ENCODE measurements at places on chromosomes 3 and 15.

DNA sequence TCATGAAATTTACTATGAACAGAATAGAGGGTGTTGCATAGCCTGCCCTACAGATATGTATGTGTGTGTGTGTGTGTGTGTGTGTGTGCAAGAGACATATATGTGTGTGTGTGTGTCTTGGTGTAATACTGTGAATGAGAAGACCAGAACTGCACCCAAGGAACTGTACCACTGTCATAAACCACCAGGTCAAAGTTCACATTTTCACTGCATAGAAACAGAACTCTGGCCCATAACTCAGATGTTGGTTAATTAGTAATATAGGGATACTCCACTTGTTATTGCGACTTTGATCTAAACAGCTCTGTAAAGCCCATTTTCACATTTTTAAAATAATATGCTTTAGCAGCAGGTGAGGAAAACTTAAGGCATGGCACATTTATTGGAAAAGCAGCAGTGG is 111.8 kb downstream of the IGF2BP2 start:
- DNase-seq: no peak

- DNase-seq: no peak
Observed at GRCh38 chr3:122025296-122025695, 3.2 kb upstream of the ILDR1 start.

DNA sequence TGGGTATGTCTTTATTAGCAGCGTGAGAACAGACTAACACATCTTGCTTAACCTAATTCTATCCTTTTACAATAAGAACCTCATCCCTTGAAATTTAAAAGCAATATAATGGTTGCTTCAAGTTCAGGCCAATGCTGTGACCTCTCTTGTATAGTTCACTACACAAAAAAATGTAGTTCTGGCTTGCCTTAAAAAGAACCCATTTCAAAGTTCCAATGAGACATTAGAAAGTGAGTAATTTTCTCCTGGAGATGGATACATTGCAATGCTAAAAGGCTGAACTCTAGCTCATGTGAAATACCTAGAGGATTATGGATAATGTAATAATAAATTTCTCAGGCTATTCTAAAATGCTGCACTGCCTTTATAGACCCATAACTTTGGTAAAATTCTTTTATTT is 47.8 kb downstream of the ATP13A4 start:
- no peak for DNase-seq

DNA sequence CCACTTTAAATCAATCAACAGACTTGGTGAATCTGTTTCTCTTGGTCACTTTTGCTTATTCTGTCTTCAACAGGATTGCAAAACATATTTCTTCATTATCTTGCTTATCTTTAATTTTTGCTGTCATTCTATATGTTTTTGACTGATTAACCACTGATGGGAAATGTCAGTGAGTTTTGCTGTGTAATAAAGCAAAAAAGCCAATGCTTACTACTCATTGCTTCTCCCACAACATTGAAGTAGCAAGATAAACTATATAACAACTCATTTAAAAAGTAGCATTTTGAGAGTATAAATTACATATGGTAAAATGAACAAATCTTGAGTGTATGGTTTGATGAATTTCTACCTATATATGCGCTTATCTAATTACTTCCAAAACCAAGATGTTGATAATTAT is 892 bp downstream of the CD200R1L start:
- no peak for DNase-seq

- DNase-seq: no peak
Observed at GRCh38 chr3:149145974-149146373, 16.5 kb downstream of the HPS3 start.

- DNase-seq: no peak
Observed at GRCh38 chr3:155572085-155572484, 172.8 kb downstream of the PLCH1 start.

DNA sequence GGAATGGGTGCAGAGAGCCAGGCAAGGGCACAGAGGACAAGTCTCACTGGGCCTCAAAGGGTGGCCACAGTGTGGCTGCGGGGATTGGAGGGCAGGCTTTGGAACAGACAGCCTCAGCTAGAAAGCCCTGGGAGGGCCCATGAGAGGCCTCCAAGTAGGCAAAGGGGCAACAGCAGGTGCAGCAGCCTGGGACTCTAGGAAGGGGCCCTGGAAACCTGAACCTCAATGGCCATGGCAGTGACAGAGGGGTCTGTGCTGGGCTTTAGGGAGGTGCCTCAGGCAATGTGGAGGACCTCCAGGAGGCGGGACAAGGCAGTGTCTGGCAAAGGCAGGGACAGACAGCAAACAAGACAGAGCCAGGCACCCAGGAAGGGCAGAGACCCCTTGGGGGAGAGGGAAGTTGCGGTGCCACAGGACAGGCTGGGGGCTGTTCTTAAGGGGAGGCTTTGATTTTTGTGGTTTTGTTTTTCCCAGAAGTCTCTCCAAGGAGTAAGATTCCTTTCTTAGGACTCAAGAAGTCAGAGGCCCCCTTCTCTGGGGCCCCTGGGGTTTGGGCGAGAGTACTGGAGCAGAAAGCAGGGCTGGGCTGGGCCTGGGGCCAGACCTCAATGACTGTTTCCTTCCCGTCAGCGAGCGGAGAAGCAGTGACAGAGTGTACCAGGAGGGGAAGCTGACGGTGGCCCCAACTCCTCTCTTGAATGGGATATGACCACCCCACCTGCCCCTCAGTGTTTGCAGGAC is 9.7 kb downstream of the STOML1 start:
- no peak for DNase-seq

- no peak for DNase-seq
Observed at GRCh38 chr3:48652923-48653715, 9.6 kb downstream of the CELSR3 start.

DNA sequence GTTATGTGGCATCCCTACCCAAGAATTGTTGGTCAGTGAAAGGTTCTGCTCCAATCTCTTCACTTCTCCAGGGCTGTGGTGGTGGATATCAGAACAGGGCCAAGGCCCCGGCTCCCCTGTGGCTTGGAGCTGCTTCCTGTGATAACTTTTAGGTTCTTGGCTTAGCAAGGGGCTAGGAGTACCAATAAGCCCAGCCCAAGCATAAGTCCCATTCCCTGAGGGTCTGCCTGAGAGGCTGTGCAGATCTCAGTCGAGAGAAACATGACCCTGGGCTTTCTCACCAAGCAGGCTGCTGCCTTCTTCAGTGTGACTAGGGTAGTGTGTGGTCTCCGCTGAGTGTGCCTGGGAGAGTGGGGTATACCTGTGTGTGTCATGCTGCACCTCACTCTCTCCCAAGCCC is 7.1 kb downstream of the CLK3 start:
- no peak for DNase-seq

DNA sequence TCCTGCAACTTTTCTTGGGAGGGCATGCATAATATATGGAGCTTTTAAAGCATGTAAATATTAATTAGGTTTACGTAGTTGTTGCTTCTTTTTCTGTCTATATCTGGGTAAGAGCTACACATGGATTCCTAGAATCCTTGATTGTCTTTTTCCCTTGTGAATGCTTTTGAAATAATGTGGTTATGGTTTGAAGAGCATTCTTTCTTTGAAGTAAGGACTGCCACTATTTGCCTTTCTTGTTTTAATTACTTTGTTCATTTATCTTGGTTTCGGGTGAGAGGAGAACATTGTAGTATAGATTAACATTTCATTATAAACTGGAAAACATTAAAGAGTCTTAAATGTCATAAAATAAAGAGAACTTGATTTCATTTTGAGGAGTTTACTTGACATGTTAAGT is 674.0 kb downstream of the ZBBX start:
- DNase-seq: no peak

DNA sequence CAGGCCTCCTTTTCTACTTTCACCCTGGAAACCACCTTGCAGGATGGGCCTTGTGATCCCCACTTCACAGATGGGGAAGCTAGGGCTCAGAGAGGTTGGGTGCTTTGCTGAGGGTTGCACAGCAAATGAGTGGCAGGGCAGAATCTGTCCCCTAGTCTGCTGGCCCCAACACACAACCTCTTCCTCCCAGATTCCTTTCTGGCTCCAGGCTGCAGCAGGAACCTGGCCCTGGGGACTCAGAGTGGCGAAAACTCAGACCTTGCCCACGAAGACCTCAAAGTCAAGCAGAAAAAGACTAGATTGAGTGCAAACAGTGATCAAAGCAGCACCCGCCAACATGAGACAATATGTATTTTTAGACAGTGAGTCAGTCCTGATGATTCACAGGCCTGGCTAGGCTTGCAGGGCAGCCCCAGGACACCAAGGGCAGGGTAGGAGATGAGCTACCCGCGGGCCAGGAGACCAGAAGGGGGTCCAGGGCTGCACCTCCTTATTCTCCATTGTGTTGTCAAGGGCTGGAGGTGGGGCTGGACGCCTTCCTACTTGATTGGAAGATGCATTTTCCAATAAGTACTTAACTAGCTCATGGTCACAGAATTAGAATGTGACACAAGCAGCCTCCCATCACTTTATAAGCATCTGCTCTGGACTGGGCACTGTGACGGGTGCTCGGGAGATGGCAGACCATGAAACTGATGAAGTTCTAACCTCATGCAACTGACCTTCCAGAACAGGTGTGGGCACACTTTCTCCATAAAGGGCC is 23.9 kb downstream of the GOLGA6L2 start:
- no peak for DNase-seq

- no peak for DNase-seq
Observed at GRCh38 chr3:140664111-140664510, 13.8 kb upstream of the TRIM42 start.

DNA sequence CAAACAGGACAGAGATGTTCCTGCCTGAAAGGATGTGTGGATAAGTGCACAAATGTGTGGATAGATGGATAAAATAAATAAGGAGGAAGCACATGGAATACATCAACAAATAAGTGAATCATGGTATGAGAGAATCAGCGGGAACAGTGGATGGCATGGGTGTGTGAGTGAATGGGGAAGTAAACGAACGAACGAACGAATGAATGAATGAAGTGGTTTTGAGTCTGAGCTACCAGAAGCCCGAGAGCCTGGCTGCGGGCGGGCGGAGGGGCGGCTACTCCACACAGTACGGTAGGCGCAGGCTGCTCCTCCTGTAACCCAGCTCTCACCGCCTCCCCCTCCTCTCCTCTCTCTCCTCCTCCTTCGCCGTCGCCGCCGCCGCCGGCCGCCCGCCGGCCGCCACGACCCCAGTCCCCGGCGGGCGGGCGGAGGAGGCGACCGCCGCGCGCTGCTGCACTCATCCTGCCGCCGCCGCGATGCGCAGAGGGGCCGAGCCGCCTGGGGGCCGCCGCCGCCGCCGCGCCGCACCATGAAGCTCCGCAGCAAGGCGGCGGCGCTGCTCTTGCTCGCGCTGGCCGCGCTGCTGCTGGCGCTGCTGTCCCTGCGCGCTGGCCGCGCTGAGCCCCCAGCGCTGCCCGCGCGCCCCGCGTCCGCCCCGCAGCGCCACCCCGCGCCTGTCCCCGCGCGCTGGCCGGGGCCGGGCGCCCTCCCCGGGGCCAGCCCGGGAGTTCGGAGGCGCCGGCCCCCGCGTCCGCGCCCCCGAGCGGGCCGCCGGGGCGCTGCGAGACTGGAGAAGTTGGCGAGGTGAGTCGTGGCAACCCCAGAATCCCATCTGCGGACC is at the start of gene GXYLT2:
GXYLT2 (plus strand) TSS at position 342 of the 841 bp plus-strand sequence; CDS start at position 530, 188 bp downstream.
- DNase-seq: peak; percentile 85

DNA sequence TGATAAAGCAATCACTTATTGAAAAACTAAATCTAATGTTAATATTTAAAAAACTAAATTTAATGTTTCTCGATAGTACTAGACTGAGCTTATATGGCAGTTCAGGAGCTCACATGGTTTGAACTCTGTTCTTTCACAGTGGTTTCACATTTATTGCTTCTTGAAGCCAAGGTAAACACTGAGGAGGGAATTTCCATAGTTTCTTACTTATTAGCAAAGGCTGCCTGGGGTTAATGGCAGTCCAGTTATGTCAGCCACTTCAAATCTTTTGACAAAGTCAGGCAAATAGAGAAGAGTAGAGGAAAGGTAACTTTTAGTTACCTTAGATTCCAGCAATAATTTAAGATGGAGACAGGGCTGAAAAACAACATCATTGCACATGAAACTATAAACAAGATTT is 831.5 kb downstream of the ROBO2 start:
- DNase-seq: no peak

DNA sequence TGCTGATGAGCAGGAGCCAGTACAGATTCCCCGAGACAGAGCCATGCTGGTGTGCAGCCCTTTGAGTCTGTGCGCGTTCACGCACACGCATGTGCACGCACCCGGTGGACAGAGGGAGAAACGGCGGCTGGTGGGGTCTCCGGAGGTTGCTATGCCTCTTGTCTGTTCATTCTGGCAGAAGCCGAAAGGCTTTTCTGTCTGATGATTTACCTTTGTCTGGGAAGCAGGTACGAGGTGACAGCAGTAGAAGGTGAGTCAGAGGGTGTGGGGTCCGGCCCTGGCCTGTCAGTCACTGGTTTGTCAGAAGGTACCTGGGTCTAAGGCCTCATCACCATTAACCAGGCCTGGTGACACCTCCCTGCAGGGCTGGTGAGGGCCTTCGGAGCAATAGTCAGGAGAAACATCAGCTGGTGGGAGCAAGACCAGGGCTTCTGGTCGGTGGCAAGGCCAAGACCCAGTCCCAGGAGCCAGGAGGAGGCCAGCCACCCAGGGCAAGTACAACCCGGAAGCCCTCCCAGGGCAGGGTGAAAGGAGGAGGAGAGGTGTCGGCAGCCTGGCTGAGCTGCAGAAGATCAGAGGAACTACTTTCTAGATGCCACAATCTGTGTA is 7.5 kb downstream of the PCSK6 start:
- DNase-seq: no peak

GRCh38 chr3:194548346-194549321 is 61.8 kb upstream of the ATP13A3 start:
- no peak for DNase-seq

GRCh38 chr15:26628879-26629529 is 143.9 kb downstream of the GABRB3 start:
- no peak for DNase-seq

- peak; percentile 45 for DNase-seq
Observed at GRCh38 chr3:194257151-194257621, 93.9 kb downstream of the CPN2 start.

- peak; percentile 69 for DNase-seq
Observed at GRCh38 chr15:43776101-43776717, 557 bp downstream of the ELL3 start.

DNA sequence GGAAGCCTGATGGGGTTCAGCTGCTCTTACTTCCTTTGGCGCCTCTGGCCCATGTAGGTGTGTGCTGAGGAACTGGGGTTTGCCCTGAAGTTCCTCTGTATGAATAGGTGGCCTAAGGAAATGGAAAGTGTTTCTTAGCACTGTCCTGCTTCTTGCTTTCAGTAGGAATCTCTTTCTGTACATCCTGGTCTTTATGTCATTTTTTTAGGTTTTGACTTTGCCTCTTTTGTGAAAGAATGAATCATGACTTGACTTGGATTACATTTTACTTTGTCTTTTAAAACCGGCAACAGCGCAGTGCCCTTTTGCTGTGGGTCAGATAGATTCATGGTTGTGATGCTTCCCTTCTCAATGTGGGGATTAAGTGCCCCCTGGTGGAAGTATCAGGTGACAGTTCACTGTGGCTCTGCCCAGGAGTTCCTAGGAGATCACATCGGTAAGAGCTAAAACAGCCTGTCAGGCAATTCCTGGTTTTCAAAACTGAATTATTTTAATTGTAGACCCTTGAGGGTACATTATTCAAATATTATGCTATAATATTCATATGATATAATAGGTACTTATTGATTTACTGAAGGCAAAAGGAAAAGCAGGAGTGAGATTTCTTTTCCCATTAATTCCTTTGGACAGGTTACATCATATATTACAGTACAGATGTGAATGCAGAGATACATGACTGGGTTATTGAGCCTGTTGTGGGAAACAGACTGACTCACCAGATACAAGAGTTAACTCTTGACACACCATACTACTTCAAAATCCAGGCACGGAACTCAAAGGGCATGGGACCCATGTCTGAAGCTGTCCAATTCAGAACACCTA is 95.4 kb downstream of the HCN4 start:
- DNase-seq: peak; percentile 38

Measured in DND-41 (cell line).